ENCODE measurements at places on chromosomes 6 and 20. TPM values are rescaled to one million over a fixed set of nuclear protein-coding genes. Genes with fewer than 3 reads are reported as not detected.

GRCh38 chr6:64477391-64477790 is 841.8 kb downstream of the PHF3 start:
- H3K36me3 ChIP-seq = no peaks in the 10 kb centered on the region
- no peak overlapping the region for H3K4me3 ChIP-seq
- DNase-seq = no peak
- no peak overlapping the region for H3K27ac ChIP-seq
- no peaks in the 10 kb centered on the region for H3K27me3 ChIP-seq

- peaks cover 29% of the 10 kb centered on the region for H3K27me3 ChIP-seq
- H3K4me3 ChIP-seq = peak overlapping the region; percentile 80
- no peak for DNase-seq
- peaks cover 3% of the 10 kb centered on the region for H3K4me1 ChIP-seq
- no peaks in the 10 kb centered on the region for H3K36me3 ChIP-seq
These were observed 2.4 kb downstream of the LRRN4 start for GRCh38 chr20:6051505-6051904.

MC3R gene
- not detected for total RNA-seq

ADGRF5 gene
- not detected for total RNA-seq

KIAA1586 gene
- 37.6 TPM for total RNA-seq

GRCh38 chr20:10621149-10621548 is 52.6 kb downstream of the JAG1 start:
- H3K4me3 ChIP-seq = no peak overlapping the region
- H3K27me3 ChIP-seq = no peaks in the 10 kb centered on the region
- peaks cover 9% of the 10 kb centered on the region for H3K36me3 ChIP-seq
- no peak for DNase-seq
- peaks cover 2% of the 10 kb centered on the region for H3K4me1 ChIP-seq

- no peaks in the 10 kb centered on the region for H3K27me3 ChIP-seq
- no peak overlapping the region for H3K4me3 ChIP-seq
- peak; percentile 39 for DNase-seq
- no peaks in the 10 kb centered on the region for H3K36me3 ChIP-seq
- no peaks in the 10 kb centered on the region for H3K4me1 ChIP-seq
These were observed 625.7 kb downstream of the TFAP2A start for GRCh38 chr6:9789201-9789600.

BHLHE23 gene
- 0.22 TPM for total RNA-seq

DNA sequence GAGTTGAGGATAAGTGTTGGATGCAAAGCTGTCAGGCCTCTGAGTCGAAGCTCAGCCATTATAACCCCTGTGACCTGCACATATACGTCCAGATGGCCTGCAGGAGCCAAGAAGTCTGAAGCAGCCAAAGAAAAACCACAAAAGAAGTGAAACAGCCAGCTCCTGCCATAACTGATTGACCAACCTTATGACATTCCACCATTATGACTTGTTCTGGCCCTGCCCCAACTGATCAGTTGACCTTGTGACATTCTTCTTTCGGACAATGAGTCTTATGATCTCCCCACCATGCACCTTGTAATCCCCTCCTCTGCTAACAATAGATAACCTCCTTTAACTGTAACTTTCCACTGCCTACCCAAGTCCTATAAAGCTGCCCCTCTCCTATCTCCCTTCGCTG is 133.7 kb upstream of the AGPAT4 start:
- H3K27ac ChIP-seq = no peak overlapping the region
- no peak overlapping the region for H3K4me3 ChIP-seq
- no peaks in the 10 kb centered on the region for H3K36me3 ChIP-seq
- no peaks in the 10 kb centered on the region for H3K27me3 ChIP-seq

DNA sequence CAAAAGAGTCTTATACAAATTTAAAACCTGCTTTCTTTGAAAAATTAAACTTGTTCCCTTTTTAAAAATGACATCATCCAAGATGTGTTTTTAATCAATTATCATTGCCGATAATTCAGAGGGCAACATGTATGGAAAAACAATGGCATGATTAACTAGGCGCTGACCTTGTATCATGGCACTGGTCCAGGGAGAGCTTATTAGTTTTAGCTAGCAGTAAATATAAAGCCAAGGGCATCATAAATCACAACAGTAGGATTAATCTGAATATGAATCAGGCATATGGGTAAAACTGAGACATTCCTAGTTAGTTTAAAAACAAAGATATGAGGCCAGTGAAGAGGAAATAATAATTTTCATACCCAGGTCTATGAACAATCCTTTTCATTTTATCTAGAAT is 374.0 kb downstream of the HDGFL1 start:
- no peaks in the 10 kb centered on the region for H3K4me1 ChIP-seq
- H3K36me3 ChIP-seq = peaks cover 2% of the 10 kb centered on the region
- H3K27ac ChIP-seq = no peak overlapping the region
- no peak for DNase-seq

GRCh38 chr20:61954276-61955021 is 111.2 kb downstream of the TAF4 start:
- no peaks in the 10 kb centered on the region for H3K4me1 ChIP-seq
- no peak overlapping the region for H3K27ac ChIP-seq
- H3K27me3 ChIP-seq = no peaks in the 10 kb centered on the region

GRCh38 chr6:137941995-137942394 is 74.9 kb downstream of the TNFAIP3 start:
- DNase-seq = no peak
- H3K4me1 ChIP-seq = no peaks in the 10 kb centered on the region
- no peak overlapping the region for H3K4me3 ChIP-seq

C20orf144 gene
- total RNA-seq = 0.26 TPM

GRCh38 chr6:148557796-148558321 is 189.0 kb upstream of the UST start:
- H3K36me3 ChIP-seq = peaks cover 27% of the 10 kb centered on the region
- H3K27ac ChIP-seq = no peak overlapping the region
- H3K4me1 ChIP-seq = no peaks in the 10 kb centered on the region

FOXS1 gene
- total RNA-seq = not detected

ZNF335 gene
- total RNA-seq = 21.1 TPM

STMN3 gene
- total RNA-seq = 54.0 TPM

DNA sequence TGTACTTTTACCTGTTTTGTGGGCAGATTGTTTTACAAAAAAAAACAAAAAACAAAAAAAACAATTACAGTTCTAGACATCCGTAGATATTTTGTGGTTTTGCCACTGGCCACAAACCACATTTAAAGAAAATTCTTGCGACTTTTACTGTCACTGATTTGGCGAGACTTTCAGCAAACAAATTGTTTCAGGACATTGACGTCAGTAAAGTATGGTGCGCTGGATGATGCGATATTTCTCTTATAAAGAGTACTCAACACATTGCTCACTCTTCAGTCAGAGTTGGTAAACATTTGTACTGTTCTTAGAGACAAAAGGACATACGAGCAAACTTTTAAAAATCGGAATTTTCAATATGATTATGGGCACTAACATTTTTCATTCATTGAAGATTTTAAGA is 229.8 kb downstream of the HAO1 start:
- no peak overlapping the region for H3K4me3 ChIP-seq
- no peaks in the 10 kb centered on the region for H3K36me3 ChIP-seq
- no peaks in the 10 kb centered on the region for H3K27me3 ChIP-seq
- DNase-seq = no peak
